ENCODE measurements at places on chromosomes 16 and 17. TPM values are rescaled to one million over a fixed set of nuclear protein-coding genes. Genes with fewer than 3 reads are reported as not detected.

GRCh38 chr16:12679660-12680272, 123.9 kb downstream of the CPPED1 start:
- H3K4me3 ChIP-seq, result no peak overlapping the region
- no peaks in the 10 kb centered on the region for H3K36me3 ChIP-seq
- no peaks in the 10 kb centered on the region for H3K27me3 ChIP-seq
- no peaks in the 10 kb centered on the region for H3K4me1 ChIP-seq
- no peak for DNase-seq

GRCh38 chr17:75830164-75831031, 13.8 kb downstream of the UNC13D start:
- peaks cover 75% of the 10 kb centered on the region for H3K36me3 ChIP-seq
- no peaks in the 10 kb centered on the region for H3K27me3 ChIP-seq
- no peak overlapping the region for H3K27ac ChIP-seq
- no peak overlapping the region for H3K4me3 ChIP-seq
- DNase-seq, result no peak

DNA sequence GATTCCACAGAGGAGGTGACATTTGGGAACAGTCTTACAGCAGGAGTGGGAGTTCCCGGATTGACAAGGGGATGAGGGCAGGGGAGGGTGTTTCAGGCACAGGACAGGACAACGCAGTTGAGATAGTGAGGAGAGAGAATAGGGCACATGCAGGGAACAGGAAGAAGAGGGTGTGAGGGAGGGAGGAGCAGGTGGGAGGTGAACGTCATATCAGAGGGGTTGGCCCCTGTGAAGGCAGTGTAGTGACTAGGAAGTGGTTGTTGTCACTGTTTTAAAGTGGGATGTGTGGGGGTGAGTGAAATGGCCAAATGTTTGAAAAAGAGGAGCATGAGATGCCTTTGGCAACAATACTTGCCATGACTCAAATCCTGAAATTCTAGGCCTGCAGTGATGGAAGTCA, 12.2 kb downstream of the PRKCB start:
- H3K27me3 ChIP-seq, result no peaks in the 10 kb centered on the region
- peaks cover 9% of the 10 kb centered on the region for H3K4me1 ChIP-seq
- H3K27ac ChIP-seq, result no peak overlapping the region

GRCh38 chr17:12567077-12568053, 98.3 kb upstream of the MYOCD start:
- H3K36me3 ChIP-seq, result no peaks in the 10 kb centered on the region
- DNase-seq, result no peak
- peaks cover 8% of the 10 kb centered on the region for H3K27me3 ChIP-seq

- H3K27me3 ChIP-seq, result no peaks in the 10 kb centered on the region
- H3K4me3 ChIP-seq, result no peak overlapping the region
- no peak overlapping the region for H3K27ac ChIP-seq
- H3K4me1 ChIP-seq, result peaks cover 82% of the 10 kb centered on the region
- DNase-seq, result no peak
Measured at GRCh38 chr17:75344666-75345065, 55.4 kb upstream of the SLC25A19 start.

DNA sequence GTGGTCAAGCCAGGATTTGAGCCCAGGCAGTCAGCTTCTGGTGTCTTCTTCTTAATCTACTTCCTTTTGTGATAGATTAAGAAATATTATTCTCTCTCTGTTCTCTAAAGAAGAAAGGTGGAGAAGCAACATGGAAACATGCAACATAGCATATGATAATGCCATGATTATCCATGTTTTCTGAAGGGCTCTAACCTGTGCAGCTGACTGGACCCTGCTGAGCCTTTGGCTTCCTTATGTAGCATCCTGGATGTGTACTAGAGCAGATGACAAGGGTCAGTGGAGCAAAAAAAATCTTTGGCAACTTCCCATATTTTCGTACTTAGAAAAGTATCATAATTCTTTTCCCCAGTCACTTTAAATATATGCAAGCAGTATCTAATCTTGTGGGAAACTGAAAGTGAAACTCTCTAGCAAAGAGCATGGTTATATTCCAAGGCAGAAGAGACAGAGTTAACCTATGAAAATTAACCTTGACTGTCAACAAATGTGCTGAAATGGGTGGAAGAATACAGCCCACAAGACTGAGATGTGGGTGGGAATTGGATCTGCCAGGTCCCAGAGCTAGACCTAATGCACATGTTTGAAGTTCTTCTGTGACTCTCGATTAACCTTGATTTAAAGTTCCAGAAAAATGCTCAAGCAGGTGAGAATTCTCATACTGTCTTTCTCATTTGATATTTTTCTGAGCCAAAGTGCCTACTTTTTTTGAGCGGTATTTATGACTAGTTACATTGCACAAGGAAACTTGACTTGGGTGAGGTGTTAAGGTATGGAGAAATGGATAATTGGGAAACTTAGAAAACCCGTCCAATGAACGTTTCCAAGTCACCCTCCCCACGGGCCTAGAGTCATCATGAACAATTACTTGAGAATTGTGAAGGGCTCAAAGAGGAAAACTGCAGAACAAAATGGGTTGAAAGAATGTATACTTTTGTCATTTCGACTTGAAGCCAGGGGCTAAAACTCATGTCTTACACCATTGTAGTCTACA, 248.6 kb downstream of the FTO start:
- no peaks in the 10 kb centered on the region for H3K36me3 ChIP-seq
- peak overlapping the region; percentile 13 for H3K27ac ChIP-seq
- DNase-seq, result no peak
- no peaks in the 10 kb centered on the region for H3K27me3 ChIP-seq
- H3K4me3 ChIP-seq, result peak overlapping the region; percentile 10

GRCh38 chr17:11578998-11579397, 19.3 kb upstream of the DNAH9 start:
- DNase-seq, result no peak
- no peaks in the 10 kb centered on the region for H3K4me1 ChIP-seq
- no peak overlapping the region for H3K4me3 ChIP-seq
- no peak overlapping the region for H3K27ac ChIP-seq

GRCh38 chr17:72691586-72691985, 400.9 kb downstream of the SLC39A11 start:
- no peaks in the 10 kb centered on the region for H3K4me1 ChIP-seq
- H3K36me3 ChIP-seq, result no peaks in the 10 kb centered on the region
- H3K27me3 ChIP-seq, result no peaks in the 10 kb centered on the region
- DNase-seq, result no peak
- no peak overlapping the region for H3K27ac ChIP-seq

DNA sequence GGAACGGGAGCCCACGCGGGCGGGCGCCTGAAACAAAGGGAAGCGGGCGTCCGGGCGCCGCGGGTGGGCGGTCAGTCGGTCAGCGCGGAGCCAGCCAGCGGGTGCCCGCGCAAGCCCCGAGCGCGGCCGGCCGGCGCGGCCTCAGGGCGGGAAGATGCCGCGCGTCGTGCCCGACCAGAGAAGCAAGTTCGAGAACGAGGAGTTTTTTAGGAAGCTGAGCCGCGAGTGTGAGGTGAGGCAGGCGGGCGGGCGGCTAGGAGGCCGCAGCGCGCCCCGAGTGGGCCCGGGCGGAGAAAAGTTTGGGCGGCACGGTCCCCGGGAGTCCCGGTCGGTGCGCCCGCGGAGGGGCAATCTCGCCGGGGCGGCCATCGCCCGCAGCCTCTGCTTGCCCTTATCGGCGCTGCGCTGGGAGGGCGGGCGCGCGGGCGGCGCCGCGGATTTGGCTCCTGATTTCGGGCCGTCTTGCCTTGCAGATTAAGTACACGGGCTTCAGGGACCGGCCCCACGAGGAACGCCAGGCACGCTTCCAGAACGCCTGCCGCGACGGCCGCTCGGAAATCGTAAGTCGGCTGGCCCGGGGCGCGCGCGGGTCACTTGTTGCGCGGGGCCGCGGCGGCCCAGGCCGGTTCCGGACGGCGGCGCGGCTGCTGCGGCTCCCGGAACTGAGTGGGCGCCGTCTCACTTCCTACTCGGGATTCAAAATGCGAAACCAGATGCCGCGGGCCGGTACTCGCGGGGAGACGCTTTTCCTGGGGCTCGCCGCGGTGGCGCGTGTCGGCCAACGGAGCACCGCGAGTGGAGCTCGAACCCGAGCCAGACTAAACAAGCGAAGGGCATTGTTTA, 526 bp downstream of the CBFB start:
- peak overlapping the region; percentile 96 for H3K4me3 ChIP-seq
- no peaks in the 10 kb centered on the region for H3K27me3 ChIP-seq
- peaks cover 39% of the 10 kb centered on the region for H3K4me1 ChIP-seq
- peak overlapping the region; percentile 99 for H3K27ac ChIP-seq

The CA7 gene
- not detected for total RNA-seq

The TNFRSF17 gene
- 1.4 TPM for total RNA-seq

The CDH5 gene
- total RNA-seq, result 128 TPM

The IRX6 gene
- 3.5 TPM for total RNA-seq

The NPTX1 gene
- 2.1 TPM for total RNA-seq

The NPW gene
- not detected for total RNA-seq

Measured in lower lobe of right lung (tissue), 2 donors.